ENCODE measurements at places on chromosomes 6 and 20. TPM values are rescaled to one million over a fixed set of nuclear protein-coding genes. Genes with fewer than 3 reads are reported as not detected.

The HAO1 gene
- total RNA-seq: not detected

The PSORS1C2 gene
- not detected for total RNA-seq

- DNase-seq: no peak
- no peaks in the 10 kb centered on the region for H3K4me1 ChIP-seq
- no peaks in the 10 kb centered on the region for H3K36me3 ChIP-seq
- H3K4me3 ChIP-seq: no peak overlapping the region
- no peak overlapping the region for H3K27ac ChIP-seq
- H3K27me3 ChIP-seq: no peaks in the 10 kb centered on the region
These were observed 241.2 kb upstream of the PREP start for GRCh38 chr6:105644073-105644489.

The C20orf96 gene
- total RNA-seq: 0.19 TPM

GRCh38 chr6:1494671-1495070 lies 105.3 kb downstream of the FOXF2 start:
- no peak overlapping the region for H3K4me3 ChIP-seq
- H3K36me3 ChIP-seq: no peaks in the 10 kb centered on the region
- no peak for DNase-seq

- no peaks in the 10 kb centered on the region for H3K36me3 ChIP-seq
- no peak overlapping the region for H3K4me3 ChIP-seq
- H3K27ac ChIP-seq: peak overlapping the region; percentile 37
- H3K4me1 ChIP-seq: peaks cover 17% of the 10 kb centered on the region
These were observed 41.6 kb upstream of the DSE start for GRCh38 chr6:116329156-116329555.

The ZNF165 gene
- 0.55 TPM for total RNA-seq

DNA sequence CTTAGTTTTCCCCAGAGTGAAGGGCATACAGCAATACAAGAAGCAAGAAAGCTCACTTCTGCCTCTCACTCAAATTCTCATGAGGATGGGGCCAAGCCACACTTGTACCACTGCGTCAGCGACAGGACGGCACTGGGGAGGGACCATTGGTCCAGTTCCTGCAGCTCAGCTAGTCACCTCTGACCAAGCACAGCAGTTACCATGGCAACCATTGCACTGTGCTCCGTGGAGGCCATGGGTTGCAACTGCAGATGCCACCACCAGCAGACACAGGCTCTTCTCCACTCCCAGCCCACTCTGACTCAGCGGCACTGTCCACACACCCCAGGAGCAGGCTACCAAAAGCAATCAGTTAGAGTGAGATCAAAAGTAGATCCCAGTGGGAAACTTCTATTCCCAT lies 441.1 kb upstream of the ARID1B start:
- no peak overlapping the region for H3K27ac ChIP-seq
- H3K4me3 ChIP-seq: no peak overlapping the region
- no peaks in the 10 kb centered on the region for H3K27me3 ChIP-seq
- H3K4me1 ChIP-seq: no peaks in the 10 kb centered on the region

The ATP6V1G2 gene
- 1.6 TPM for total RNA-seq

The PRSS35 gene
- not detected for total RNA-seq

GRCh38 chr6:83055366-83055964 lies 10.2 kb downstream of the UBE3D start:
- H3K4me1 ChIP-seq: no peaks in the 10 kb centered on the region
- H3K4me3 ChIP-seq: no peak overlapping the region
- DNase-seq: no peak
- H3K27me3 ChIP-seq: no peaks in the 10 kb centered on the region

The MUC21 gene
- total RNA-seq: not detected

- no peaks in the 10 kb centered on the region for H3K36me3 ChIP-seq
- no peak overlapping the region for H3K27ac ChIP-seq
- H3K4me3 ChIP-seq: no peak overlapping the region
- H3K4me1 ChIP-seq: peaks cover 6% of the 10 kb centered on the region
- H3K27me3 ChIP-seq: no peaks in the 10 kb centered on the region
These were observed 20.0 kb downstream of the FAM209B start for GRCh38 chr20:56552911-56553629.

DNA sequence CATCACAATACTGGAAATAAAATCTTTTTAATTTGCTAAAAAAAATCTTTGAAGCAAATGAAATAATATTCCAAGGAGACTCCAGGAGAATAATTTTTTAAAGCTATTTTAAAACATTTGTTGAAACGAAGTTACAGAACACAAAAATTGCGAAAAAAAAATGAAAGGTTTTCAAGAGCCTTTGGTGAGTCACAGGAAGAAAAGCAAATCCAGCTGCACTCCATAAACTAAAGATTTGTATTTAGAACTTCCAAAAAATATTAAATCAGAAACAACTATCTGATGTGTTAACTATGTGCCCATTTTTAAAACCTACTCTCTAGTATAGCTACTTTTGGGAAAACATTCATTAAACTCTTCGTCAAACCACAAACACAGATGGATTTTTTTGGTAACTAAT lies 23.6 kb downstream of the PDSS2 start:
- no peak for DNase-seq
- H3K4me3 ChIP-seq: no peak overlapping the region
- no peaks in the 10 kb centered on the region for H3K36me3 ChIP-seq
- no peak overlapping the region for H3K27ac ChIP-seq
- H3K4me1 ChIP-seq: no peaks in the 10 kb centered on the region

DNA sequence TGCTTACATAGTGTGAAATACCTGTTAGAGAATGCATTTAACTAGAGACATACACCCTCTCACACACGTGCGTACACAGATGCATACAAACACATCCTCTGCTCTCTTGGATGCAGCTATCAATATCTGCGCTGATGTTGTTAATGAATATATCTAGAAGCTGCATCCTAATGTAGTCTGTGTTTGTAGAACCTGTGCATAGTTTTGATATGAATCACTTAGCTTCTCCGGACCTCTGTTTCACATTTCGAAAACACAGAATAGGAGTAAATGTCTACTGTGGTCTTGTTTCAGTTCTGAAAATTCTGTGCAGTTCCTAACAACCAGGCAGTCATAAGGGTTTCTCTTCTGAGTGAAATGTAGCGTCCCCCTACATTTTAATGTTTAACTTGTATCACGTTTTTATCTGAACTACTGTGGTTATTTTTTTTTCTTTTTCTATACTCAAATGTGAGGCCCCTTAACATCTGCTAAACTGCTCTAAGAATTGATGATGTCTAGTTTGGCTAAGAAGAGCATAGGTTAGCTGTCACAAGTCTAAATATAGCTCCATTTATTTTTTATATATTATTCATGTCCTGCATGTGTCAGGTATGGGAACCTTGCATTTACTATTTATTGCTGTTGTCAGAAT lies 254.5 kb downstream of the TMEM242 start:
- no peaks in the 10 kb centered on the region for H3K36me3 ChIP-seq
- no peaks in the 10 kb centered on the region for H3K27me3 ChIP-seq
- H3K4me3 ChIP-seq: no peak overlapping the region
- peaks cover 40% of the 10 kb centered on the region for H3K4me1 ChIP-seq
- no peak for DNase-seq

The UNC5CL gene
- 0.52 TPM for total RNA-seq

DNA sequence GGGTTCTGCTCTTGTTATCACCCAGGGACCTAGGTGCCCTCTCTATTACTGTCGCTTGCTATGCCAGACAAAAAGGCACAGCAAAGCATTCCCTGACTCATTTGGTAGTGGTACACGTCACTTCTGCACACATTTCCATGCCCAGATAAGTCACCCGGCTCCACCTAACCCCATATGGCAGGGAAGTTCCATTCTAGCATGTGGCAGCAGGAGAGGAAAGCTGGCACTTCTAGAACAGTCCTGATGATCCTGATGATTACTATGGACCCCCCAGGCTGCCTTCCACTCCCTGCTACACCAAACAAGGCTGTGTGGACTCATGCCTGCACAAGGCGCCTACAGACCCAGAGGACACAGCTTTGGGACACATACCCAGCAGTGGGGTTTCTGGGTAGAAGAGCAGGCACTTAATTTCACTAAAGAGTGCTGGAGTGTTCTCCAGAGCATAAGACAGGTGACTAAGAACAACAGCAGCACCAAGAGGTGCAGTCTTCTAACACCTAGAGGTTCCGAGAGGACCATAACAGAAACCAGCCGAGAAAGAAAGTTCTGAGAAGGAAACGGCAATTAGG lies 53.5 kb upstream of the NELFCD start:
- H3K36me3 ChIP-seq: no peaks in the 10 kb centered on the region
- no peaks in the 10 kb centered on the region for H3K27me3 ChIP-seq
- no peak for DNase-seq
- H3K4me3 ChIP-seq: no peak overlapping the region

The GPR31 gene
- not detected for total RNA-seq
